ENCODE measurements at places on chromosomes 4 and X.

- DNase-seq: no peak
Observed at GRCh38 chrX:139581068-139581467, 50.5 kb downstream of the F9 start.

- no peak for DNase-seq
Observed at GRCh38 chr4:187088070-187088799, 364.6 kb upstream of the FAT1 start.

DNA sequence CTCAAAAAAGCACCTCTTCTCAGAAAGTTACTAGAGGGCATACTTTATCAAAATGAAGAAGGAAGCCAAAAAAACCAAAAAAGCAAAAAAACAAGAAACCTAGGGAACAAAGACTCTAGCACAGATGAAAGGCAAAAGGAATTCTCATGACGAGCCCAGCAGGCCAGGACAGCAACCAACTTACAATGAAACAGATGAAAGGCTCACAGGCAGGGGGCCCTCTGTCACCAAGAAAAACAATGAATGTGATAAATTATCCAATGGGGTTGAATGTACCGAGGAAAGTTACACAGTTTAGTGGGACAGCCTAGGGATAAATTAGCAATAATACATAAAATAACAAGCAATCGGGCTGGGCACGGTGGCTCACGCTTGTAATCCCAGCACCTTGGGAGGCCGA, 79.0 kb downstream of the GPR82 start:
- no peak for DNase-seq

DNA sequence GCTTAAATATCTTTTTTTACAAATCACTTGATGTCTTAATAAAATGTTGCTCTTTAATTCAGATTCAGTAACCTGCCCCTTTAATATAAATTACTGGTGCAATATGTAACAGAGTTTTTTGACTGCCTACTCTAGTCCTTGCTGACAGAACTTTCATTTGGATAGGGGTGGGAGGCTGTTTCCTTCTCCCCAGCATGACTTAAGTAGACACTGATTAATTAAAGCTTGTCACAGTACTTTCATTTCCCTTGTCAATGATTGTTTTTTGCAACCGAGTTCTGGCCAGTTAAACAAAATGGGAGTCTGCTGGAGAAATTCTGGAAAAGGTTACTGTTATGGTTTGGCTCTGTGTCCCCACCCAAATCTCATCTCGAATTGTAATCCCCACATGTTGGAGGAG, 37.3 kb upstream of the BBS12 start:
- no peak for DNase-seq

DNA sequence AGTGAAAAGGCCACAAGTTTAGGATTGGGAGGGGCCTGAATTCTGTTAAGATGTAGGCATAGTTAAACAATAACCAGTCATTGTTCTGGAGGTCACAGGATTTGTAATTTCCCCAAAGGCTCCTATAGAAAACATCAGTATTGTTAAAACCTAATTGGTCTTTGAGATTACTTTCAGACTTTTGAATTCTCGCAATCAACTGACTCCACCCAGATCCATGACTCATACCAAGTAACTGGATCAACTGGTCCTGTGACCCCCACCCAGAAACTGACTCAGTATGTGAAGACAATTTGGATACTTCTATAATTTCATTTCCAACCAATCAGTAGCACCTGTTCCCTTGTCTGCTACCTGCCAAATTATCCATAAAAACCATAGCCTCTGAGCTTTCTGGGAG, 28.4 kb downstream of the MAGEB16 start:
- DNase-seq: no peak

GRCh38 chr4:88130544-88131305, 27.7 kb downstream of the ABCG2 start:
- DNase-seq: no peak

- no peak for DNase-seq
Observed at GRCh38 chr4:152081024-152081423, 320.2 kb upstream of the GATB start.

DNA sequence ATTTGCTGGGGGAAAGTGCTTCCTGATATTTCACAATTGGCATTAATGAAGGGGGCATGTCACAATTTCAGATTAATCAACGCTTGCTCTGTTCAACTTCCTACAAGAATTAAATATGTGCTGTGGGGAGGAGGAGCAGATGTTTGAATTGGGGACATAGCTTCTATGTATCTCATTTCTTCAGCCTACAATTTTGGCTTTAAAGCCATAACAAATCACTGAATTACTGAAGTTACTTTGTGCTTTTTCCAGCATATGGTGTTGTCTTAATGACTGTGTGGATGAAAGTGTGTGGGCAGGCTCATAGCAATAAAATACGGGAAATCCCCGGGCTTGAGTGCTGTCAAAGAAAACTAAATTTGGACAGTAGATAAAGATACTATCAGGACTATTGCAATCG, 813 bp downstream of the TLR7 start:
- DNase-seq: no peak

DNA sequence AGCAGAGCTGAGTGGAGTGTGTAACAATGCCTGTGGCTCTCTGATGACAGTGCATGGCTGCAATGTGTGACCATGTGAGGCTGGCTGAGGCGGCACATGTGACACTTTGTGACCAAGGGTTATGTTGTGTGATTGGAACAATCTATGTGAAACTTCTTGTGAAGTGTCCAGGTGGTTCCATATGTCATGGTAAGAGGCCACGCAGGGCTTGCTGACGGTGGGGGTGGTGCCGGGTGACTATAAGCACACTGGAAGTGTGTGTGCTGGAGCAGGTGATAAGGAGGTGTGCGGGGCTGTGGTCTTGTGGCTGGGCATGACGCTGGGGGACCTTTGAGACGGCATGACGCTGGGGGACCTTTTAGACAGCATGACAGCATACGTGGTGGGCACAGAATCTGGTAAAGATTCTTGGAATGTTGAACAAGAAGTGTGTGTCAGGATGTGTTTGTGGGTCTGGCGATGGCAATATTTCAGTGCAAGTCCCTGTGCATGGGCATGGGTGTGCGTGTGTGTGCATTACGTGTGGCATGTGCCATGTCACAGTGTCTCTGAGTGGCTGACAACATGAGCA, 7.4 kb upstream of the HDAC6 start:
- no peak for DNase-seq

- DNase-seq: no peak
Observed at GRCh38 chr4:163680386-163681098, 186.1 kb downstream of the TMA16 start.

GRCh38 chr4:143240939-143241679, 56.4 kb downstream of the USP38 start:
- no peak for DNase-seq

GRCh38 chr4:41360214-41360920, 103.6 kb downstream of the UCHL1 start:
- DNase-seq: no peak

- DNase-seq: no peak
Observed at GRCh38 chr4:56426273-56426672, 9.1 kb downstream of the PPAT start.

DNA sequence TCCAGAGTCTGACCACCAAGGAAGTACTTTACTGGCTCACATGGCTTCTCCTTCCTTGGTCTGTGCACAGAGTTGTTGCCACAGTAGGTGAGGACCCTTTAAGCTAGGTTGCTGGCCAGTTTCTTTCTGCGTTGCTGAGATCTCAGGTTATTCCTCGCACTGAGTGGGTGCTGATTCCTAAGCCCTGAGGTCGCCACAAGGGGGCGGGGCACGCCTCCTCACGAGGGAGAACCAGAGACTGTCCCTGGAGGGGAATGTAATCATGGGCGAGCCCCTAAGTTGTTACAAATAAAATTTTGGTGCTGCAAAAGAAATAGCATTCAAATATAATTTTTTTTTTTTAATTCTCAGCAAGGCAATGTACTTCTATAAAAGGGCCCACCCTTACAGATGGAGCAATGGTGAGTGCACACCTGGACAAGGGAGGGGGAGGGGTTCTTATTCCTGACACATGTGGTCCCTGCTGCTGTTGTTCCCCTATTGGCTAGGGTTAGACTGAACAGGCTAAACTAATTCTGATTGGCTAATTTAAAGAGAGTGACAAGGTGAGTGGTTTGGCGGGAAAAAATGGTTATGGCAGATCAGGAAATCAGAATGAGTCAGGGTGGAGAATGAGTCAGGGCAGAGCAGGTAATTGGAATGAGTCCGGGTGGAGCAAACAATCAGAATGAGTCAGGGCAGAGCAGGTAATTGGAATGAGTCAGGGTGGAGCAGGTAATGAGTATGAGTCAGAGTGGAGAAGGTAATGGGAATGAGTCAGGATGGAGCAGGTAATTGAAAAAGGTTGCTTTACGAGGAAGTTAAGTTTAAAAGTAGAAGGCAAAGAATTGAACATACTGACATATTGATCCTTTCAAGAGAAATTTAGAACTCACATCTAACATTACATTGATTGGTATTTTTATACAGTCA, 107.5 kb downstream of the VSIG4 start:
- DNase-seq: no peak

- DNase-seq: no peak
Observed at GRCh38 chrX:78106651-78106986, 2.6 kb downstream of the PGK1 start.

- DNase-seq: no peak
Observed at GRCh38 chrX:71393919-71394318, 27.8 kb downstream of the TAF1 start.

DNA sequence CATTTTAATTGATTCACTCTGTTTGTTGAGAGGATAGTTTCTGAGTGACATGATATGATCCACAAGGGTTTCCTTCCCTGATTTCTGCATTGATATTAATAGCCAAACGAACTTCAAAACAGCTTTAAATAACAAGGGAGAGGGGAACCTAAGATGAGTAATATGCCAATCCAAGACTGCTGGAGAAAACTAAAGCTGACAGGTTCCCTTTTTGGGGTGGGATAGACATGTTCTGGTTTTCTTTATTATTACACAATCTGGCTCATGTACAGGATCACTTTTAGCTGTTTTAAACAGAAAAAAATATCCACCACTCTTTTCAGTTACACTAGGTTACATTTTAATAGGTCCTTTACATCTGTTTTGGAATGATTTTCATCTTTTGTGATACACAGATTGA, 182.2 kb downstream of the AR start:
- no peak for DNase-seq

GRCh38 chrX:75156531-75156945, 455 bp upstream of the ABCB7 start:
- DNase-seq: no peak

GRCh38 chr4:142549726-142550463, 296.2 kb downstream of the INPP4B start:
- DNase-seq: peak; percentile 95

Measured in NCI-H2081 treated with DMSO at 0.1 percent for 48 hours (cell line).